ENCODE measurements at places on chromosomes 16 and 17. TPM values are rescaled to one million over a fixed set of nuclear protein-coding genes. Genes with fewer than 3 reads are reported as not detected.
A peak's percentile ranks its signal among the peaks of the same experiment; 100 is the strongest.

KCNAB3 gene
- 0.38 TPM for total RNA-seq

RAB26 gene
- total RNA-seq: not detected

CD300LD gene
- total RNA-seq: not detected

MMP15 gene
- total RNA-seq: 8.0 TPM

UTS2R gene
- total RNA-seq: not detected

HDAC5 gene
- 33.8 TPM for total RNA-seq

CEP95 gene
- 36.7 TPM for total RNA-seq

TNFSF13 gene
- 4.1 TPM for total RNA-seq

PPP1R1B gene
- not detected for total RNA-seq

SDR42E1 gene
- total RNA-seq: 0.03 TPM

KCNJ16 gene
- not detected for total RNA-seq

MAZ gene
- total RNA-seq: 254 TPM

NPIPB9 gene
- total RNA-seq: not detected

SOST gene
- total RNA-seq: 0.24 TPM

ARHGDIG gene
- total RNA-seq: 1.1 TPM

FBXO39 gene
- total RNA-seq: 0.31 TPM

KCNJ18 gene
- total RNA-seq: not detected

AGRP gene
- not detected for total RNA-seq

FOXF1 gene
- total RNA-seq: 2.1 TPM

LGALS9B gene
- total RNA-seq: not detected

RTN4RL1 gene
- 2.2 TPM for total RNA-seq

ATP1B2 gene
- not detected for total RNA-seq

ANKRD40CL gene
- not detected for total RNA-seq

UNC13D gene
- total RNA-seq: 138 TPM

GRCh38 chr17:68580236-68580770 is 20.9 kb downstream of the FAM20A start:
- DNase-seq: no peak

- no peak for DNase-seq
These were observed 80.6 kb upstream of the SALL1 start for GRCh38 chr16:51231702-51232101.

DNA sequence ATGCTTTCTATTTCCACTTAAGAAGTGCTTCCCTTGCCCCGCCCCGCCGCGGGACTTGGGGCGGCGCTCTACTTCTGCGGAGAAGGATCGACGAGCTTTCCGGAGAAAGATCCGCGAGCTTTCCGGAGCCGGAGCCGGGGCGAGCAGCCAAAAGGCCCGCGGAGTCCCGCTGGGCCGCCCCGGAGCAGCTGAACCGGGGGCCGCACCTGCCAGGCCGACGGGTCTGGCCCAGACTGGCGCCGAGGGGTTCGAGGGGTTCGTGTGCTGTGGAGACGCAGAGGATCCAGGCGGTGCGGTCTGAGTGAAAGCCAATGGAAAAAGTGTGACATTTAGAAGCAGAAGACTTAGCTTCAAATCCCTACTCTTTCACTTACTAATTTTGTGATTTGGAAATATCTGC is 50.8 kb downstream of the TBC1D26 start:
- DNase-seq: no peak

- DNase-seq: no peak
These were observed 138.5 kb downstream of the SSH2 start for GRCh38 chr17:29791336-29792080.

DNA sequence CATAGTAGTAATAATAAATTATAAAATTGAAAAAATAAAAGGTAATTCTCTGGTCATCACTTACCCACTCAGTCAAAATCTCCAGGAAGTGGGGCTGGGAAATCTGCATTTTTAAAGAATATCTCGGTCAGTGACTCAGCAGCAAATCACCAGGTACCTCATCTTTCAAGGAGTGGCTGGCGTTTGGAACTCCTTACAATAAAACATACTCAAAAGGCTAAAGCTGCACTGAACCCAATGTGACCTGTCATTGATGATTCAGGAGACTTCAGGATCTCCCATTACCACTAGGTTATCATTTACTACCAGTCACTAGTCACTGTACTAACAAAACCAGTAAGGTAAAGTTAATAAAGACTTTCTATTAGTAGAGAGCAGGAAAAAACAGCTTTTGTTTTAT is 21.5 kb upstream of the RFFL start:
- DNase-seq: peak; percentile 92

GRCh38 chr16:20889625-20890275 is 10.4 kb downstream of the DCUN1D3 start:
- no peak for DNase-seq

DNA sequence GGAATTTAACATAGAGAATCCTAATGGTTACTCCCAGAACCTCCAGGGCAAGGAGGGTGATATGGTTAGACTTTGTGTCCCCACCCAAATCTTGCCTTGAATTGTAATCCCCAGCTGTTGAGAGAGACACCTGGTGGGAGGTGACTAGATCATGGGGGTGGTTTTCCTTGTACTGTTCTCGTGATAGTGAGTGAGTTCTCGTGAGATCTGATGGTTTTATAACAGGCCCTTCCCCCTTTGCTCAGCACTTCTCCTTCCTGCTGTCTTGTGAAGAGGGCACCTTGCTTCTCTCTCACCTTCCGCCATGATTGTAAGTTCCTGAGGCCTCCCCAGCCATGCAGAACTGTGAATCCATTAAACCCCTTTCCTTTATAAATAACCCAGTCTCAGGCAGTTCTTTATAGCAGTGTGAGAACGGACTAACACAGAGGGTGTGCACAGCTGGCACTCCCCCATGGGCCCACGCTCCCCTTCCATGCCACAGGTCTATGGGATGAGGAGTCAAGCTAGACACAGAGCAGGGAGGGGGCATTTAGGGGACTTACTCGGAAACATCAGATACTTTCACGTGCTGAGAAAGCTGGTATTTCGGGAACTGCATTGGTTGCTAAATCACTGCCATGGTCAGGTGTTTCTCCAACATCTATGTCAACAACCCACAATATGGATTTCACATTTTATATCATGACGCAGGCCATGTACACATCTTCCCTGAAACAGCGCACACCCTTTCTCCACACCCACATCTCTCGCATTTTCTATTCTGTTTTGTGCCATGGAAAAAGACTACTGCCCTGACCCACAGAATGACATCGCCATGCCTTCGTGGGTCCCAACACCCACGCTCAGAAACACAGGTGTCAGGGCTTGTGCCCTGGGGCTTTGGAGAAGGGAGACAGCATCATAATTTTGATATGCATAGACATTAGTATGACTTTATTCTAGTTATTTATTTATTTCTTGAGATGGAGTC is 199.1 kb upstream of the GSE1 start:
- DNase-seq: no peak

DNA sequence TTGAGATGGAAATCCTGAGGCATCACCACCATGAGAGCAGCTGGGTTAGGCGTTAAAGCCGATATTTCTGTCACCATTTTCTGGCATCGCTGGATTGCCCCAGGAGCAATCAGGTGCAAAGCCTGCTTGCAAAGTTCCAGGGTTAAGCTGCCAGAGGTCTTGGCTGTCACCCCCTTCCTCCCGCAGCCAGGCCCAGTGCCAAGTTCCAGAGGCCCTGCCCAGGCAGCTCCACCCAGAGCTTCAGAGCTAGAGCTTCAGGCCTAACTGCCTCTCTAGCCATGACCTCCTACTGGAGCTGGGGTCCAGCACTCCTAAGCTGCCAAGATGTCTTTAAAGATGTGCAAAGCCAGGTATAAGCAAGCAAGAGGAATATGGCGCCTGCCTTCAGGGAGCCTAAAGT is 8.8 kb upstream of the TMEM238L start:
- no peak for DNase-seq

DNA sequence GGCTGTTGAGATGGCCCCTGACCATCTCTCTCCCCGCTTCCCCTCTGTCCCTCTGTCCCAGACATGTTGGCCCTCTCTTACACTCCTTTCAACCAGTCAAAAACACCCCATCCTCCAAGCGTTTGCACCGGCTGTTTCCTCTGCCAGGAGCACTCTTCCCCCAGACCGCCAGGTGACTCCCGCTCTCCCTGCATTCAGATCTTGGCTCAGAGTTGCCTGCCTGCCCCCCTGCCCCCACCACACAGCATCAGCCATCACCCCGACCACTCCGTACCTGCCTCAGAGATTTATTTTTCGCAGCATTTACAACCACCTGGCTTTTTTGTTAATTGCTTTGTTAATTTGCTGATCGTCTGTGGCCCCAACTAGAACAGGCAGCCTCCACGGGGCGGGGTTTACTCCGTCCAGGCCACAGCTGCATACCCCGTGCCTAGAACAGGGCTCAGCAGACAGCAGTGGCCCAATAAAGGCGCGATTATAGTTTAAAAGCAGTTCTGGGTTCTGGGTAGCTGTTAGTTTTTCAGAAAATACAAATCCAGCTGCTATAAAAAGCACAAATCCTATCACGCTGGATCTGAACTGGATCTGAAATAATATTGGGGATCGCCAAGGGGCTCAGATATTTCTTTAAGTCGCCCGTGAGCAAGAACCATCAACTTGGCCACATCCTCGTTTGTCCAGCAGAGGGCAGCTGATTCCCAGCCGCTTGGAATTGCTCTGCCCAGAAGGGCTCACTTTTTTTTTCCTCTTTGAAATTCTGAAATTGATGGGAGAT is 173.6 kb downstream of the IRF8 start:
- peak; percentile 73 for DNase-seq

DNA sequence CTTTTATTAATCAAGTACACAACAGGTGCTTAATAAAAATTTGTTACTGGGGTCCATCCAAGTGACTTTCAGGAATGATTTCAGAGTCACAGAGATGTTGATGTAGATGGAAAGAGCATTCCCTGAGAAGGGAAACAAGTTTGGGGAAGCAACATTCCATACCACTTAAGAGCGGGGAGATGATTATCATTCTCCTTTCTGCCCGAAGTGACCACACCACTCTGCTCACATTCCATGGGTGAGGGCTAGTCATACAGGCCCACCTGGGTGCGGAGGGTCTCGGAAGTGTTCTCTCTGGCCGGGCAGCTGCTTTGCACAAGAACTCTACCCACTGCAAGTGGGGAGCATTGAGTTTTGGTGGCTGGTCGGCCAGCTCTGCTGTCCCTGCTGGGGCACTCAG is 231.4 kb downstream of the SNX29 start:
- DNase-seq: no peak

- DNase-seq: no peak
These were observed 109.3 kb downstream of the IRX3 start for GRCh38 chr16:54177052-54177861.

GRCh38 chr17:82205720-82206508 is 6.7 kb downstream of the CCDC57 start:
- peak; percentile 83 for DNase-seq

- no peak for DNase-seq
These were observed 3.6 kb upstream of the HIC1 start for GRCh38 chr17:2051061-2051932.

DNA sequence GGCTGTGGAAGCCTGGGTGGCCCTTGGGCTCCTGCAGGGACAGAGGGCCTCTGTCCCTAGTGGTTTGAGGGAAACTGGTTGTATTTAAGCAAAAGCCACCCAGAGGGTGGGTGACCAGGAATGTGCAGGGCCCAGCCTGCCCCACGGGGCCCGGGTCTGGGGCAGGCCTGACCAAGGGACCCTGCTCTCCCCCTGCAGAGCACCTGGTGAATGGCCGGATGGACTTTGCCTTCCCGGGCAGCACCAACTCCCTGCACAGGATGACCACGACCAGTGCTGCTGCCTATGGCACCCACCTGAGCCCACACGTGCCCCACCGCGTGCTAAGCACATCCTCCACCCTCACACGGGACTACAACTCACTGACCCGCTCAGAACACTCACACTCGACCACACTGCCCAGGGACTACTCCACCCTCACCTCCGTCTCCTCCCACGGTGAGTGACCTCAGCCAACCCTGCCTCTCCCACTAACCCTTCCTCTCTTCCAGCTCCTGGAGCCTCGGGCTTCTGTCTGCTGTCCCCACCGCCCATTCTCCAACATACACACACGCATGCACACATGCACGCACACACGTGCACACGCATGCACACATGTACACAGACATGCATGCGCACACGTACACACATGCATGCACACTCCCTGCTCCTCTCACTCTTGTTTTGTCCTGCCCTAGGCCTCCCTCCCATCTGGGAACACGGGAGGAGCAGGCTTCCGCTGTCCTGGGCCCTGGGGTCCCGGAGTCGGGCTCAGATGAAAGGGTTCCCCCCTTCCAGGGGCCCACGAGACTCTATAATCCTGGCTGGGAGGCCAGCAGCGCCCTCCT is 10.4 kb downstream of the GALK1 start:
- no peak for DNase-seq

DNA sequence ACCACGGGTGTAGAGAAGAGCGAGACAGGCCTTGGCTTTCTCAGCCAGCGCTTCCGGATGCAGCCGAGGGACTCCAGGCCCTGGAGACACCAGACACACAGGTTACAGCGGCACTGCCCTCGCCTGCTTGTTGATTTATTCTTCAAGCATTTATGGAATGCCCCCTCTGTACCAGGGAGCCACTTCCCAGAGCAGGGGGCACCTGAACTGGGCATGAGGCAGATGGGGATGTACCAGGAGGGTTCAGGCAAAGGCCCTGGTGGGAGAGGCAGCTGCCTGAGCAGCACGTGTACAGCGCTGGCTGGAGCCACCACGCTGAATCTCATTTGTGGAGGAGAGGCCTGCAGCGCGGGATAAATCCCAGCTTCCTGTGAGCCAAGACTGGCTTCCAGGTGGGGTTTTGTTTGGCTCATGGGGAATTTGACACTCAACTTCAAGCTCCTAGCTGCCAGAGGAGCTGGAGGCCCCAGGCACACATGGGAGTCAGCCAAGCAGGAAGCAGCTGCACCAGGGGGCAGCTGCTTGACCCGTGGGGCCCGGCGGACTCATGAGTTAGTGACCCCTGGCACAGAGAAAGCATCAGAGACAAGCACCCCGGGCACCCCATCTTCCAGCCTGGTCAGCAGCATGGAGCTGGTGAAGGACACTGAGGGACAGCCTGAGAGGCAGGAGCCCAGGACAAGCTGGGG is 59.7 kb downstream of the IL21R start:
- DNase-seq: peak; percentile 85

DNA sequence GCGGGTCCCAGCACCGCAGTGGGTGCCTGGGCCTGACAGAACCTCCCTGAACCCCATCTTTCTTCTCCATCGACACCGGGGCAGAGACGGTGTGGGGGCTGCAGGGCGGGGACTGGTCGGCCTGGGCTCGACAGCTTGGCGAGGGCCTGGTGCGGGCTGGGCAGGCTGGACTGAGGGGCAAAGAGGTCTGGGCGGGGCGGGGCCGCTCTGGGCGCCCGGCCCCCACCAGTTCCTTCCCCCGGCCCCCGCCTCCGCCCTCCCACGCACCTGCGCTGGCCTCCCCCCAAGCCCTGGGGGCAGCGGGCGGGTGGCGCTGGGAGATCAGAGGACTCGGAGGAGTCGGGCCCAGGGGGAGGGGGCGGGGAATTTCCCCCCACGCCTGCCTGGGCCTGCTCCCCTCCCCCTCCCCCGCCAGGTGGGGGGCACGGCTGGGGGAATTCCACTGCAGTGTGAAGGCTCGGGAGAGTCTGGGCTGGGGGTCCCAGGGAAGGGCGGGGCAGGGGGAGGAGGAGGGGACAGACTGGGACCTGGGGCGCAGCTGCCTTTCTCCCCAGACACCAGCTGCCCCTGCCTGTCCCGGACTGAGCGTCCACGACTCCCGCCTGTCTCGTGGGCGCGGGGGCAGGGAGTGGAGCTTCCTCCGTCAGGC is 877 bp upstream of the KREMEN2 start:
- DNase-seq: no peak
